ENCODE measurements at places on chromosomes 6 and 20. TPM values are rescaled to one million over a fixed set of nuclear protein-coding genes. Genes with fewer than 3 reads are reported as not detected.
A peak's percentile ranks its signal among the peaks of the same experiment; 100 is the strongest.

MTFR2 gene
- 1.7 TPM for total RNA-seq

IP6K3 gene
- 0.16 TPM for total RNA-seq

KCNK5 gene
- total RNA-seq, result 2.9 TPM

DNA sequence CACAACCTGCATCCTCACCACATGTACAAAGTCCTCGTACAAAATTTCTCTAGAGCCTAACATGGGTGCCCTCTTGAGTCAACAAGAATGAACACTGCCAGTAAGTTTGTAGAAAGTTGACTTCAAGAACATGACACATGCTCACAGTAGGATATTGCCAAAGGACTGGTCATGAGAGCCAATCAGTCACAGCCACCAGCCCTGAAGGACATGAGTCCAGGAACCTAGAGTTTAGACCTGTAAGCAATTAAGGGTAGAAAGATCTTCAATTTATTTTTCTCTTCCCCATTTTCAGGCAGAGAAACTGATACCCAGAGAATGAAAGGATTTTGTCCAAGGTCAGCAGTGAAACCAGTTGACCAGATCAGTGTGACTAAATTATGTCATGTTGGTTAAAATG, 96.1 kb downstream of the MAFB start:
- no peak for DNase-seq
- H3K27ac ChIP-seq, result no peak overlapping the region
- no peak overlapping the region for H3K4me3 ChIP-seq
- H3K4me1 ChIP-seq, result peaks cover 10% of the 10 kb centered on the region
- H3K36me3 ChIP-seq, result no peaks in the 10 kb centered on the region
- H3K27me3 ChIP-seq, result peaks cover 35% of the 10 kb centered on the region

DNA sequence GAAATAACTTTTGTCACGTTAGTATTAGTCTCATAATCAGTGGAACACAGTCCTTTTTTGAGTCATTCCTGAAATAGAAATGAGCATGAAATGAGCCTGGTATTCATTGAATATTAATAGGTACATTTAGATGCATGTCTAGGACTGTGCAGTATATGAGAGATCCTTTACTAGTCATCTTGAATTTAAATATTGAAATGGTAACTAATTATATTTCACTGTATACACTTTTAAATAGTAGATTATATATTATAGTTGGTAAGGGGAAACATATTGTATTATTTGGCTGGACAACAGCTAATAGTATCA, 59.4 kb downstream of the RSPO3 start:
- no peak for DNase-seq
- no peaks in the 10 kb centered on the region for H3K36me3 ChIP-seq
- H3K27me3 ChIP-seq, result no peaks in the 10 kb centered on the region
- no peak overlapping the region for H3K27ac ChIP-seq

DNA sequence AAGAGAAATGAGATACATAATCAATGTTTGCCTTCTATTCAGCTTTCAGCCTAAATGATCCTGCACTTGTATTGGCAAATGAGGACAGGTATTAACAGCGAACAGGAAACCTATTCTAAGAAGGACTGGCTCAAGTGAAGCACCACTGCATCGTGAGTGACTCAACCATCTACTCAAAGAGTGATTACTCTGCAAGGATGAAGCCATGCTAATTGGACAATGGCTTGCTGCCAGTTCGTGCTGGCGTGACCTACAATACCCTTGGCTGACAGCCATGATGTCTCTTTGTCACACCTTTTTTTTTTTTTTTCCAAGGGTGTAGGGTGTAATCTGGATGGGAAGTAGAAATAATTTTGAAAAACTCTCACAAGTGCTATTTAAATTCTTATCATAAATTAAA, 104.9 kb downstream of the GJA10 start:
- no peak for DNase-seq
- no peaks in the 10 kb centered on the region for H3K27me3 ChIP-seq
- H3K4me3 ChIP-seq, result no peak overlapping the region

DNA sequence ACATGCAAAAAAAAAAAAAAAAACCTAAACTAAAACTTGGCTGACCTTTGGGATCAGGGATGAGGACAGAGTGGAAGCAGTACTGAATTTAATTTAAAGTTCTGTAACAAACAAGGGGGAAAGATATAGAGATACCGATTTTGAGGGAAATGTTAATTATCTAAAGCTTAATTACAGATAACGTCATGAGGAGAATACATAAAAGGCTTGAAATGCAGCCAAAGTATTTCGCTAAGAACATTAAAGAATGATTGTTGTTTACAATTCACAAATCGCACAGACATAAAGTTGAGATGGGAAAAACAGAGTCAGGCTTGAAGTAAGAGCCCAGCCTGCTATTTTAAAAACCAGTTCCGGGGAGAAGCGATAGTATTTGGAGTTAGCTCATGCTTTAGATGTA, 208.0 kb upstream of the SASH1 start:
- no peaks in the 10 kb centered on the region for H3K27me3 ChIP-seq
- H3K27ac ChIP-seq, result peak overlapping the region; percentile 49
- H3K36me3 ChIP-seq, result peaks cover 1% of the 10 kb centered on the region
- DNase-seq, result no peak
- peaks cover 19% of the 10 kb centered on the region for H3K4me1 ChIP-seq

- peaks cover 7% of the 10 kb centered on the region for H3K27me3 ChIP-seq
- no peak for DNase-seq
- no peak overlapping the region for H3K4me3 ChIP-seq
- peaks cover 20% of the 10 kb centered on the region for H3K4me1 ChIP-seq
Measured at GRCh38 chr6:7806711-7807110, 80.8 kb downstream of the BMP6 start.

- H3K4me3 ChIP-seq, result no peak overlapping the region
- peaks cover 6% of the 10 kb centered on the region for H3K36me3 ChIP-seq
- no peaks in the 10 kb centered on the region for H3K27me3 ChIP-seq
- peaks cover 42% of the 10 kb centered on the region for H3K4me1 ChIP-seq
Measured at GRCh38 chr6:75611702-75612375, 10.2 kb downstream of the SENP6 start.

DNA sequence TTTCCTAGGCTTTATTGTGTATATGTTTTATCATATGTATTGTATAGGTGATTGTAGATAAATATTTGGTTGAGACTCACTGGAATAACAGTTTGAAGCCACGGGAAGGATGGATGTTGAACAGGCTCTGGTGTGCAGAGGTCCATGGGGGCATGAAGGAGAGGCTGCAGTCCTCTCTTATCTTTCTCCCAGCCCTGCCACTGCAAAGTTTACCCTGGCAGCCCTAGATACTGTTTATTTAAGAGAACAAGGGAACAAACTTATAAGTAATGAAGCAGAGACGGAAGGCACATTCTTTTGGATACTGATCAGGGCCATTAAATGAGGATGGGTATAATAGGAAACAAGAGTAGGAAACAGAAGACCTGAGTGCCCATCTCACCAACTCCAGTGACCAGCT, 103.6 kb upstream of the SCGN start:
- no peak for DNase-seq
- H3K36me3 ChIP-seq, result no peaks in the 10 kb centered on the region
- H3K27me3 ChIP-seq, result no peaks in the 10 kb centered on the region

GRCh38 chr6:31842053-31842452, 14.5 kb downstream of the HSPA1B start:
- no peaks in the 10 kb centered on the region for H3K27me3 ChIP-seq
- H3K4me1 ChIP-seq, result peaks cover 11% of the 10 kb centered on the region
- no peak overlapping the region for H3K4me3 ChIP-seq

GRCh38 chr6:12935637-12936036, 219.1 kb downstream of the PHACTR1 start:
- no peak for DNase-seq
- no peaks in the 10 kb centered on the region for H3K4me1 ChIP-seq
- H3K36me3 ChIP-seq, result no peaks in the 10 kb centered on the region
- H3K4me3 ChIP-seq, result no peak overlapping the region
- no peak overlapping the region for H3K27ac ChIP-seq
- peaks cover 10% of the 10 kb centered on the region for H3K27me3 ChIP-seq

DNA sequence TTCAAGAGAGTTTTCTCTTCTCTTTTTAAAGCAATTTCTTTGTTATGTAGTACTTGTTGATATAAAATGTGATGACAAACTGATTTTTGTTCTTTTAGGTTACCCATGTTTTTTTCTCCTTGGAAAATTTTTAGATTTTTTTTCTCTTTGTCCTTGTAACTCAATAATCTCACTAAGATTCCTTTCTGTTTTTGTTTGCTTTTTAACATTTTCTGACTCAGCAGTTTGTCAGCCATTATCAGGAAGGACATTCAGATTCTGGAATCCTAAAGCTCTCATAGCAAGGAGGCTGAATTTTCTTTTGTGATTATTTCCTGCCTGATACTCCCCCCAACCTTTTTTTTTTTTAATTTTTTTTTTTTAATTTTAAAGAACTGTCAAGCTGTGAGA, 75.2 kb upstream of the CITED2 start:
- H3K27me3 ChIP-seq, result no peaks in the 10 kb centered on the region
- H3K27ac ChIP-seq, result peak overlapping the region; percentile 43
- H3K4me1 ChIP-seq, result peaks cover 32% of the 10 kb centered on the region

GRCh38 chr6:150238846-150239407, 96.1 kb downstream of the PPP1R14C start:
- no peak for DNase-seq
- no peak overlapping the region for H3K4me3 ChIP-seq
- no peak overlapping the region for H3K27ac ChIP-seq

DNA sequence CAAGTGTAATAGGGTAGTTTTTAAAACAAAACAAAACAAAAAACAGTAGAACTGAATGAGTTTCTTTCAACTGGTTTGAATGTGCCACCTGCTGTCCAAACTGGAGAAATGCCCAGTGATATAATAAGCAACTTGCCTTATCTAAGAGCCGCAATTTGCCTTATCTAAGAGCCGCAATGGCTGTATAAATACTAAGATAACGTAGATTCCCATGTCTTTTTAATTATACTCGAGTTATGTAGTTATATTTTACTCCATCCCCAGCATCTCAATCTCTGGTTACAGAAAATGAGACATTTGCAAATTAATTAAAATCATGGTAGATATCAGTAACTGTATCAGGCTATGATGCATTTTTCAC, 67.2 kb downstream of the RPP40 start:
- H3K4me1 ChIP-seq, result peaks cover 52% of the 10 kb centered on the region
- no peak for DNase-seq
- no peaks in the 10 kb centered on the region for H3K27me3 ChIP-seq
- H3K36me3 ChIP-seq, result peaks cover 13% of the 10 kb centered on the region
- H3K4me3 ChIP-seq, result no peak overlapping the region
- peak overlapping the region; percentile 53 for H3K27ac ChIP-seq

GRCh38 chr20:3160418-3160817, 753 bp upstream of the FASTKD5 start:
- peaks cover 27% of the 10 kb centered on the region for H3K4me1 ChIP-seq
- H3K27me3 ChIP-seq, result no peaks in the 10 kb centered on the region
- no peak overlapping the region for H3K27ac ChIP-seq
- no peak for DNase-seq

All from mesothelial cell of epicardium (in vitro differentiated cells).